CD4-positive, alpha-beta memory T cell (primary cell): ENCODE measurements at places on chromosomes 16 and 17. TPM values are rescaled to one million over a fixed set of nuclear protein-coding genes. Genes with fewer than 3 reads are reported as not detected.
A peak's percentile ranks its signal among the peaks of the same experiment; 100 is the strongest.

DNA sequence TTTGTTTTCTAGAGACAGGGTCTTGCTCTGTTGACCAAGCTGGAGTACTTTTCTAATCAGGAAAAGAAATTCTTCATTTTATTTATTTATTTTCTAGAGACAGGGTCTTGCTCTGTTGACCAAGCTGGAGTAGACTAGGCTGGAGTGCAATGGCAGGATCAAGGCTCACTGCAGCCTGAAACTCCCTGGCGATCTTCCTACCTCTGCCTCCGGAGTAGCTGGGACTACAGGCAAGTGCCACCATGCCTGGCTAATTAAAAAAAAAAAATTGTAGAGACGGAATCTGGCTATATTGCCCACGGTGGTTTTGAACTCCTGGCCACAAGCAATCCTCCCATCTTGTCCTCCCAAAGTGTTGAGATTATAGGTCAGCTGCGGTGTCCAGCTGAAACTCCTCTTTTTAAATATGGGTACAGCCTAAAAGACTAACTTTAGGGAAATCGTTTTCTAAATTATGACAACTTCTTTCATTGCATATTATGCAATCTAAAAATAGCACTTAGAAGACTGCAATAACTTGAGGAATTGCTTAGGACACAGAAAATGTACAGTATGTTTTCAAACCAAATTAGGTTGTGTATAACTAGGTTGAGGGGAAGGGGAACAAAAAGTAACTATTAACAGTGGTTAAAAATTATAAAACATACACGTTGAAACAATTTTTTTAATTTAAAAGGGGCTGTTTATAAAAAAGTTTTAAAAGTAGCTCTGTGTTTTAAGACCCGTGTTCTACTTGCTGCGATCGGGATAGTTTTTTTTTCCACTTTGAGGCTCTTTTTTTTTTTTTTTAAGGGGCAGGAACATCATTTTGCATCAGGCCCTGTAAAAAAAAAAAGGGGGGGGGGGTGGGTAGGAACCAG is 4.7 kb downstream of the PRAC1 start:
- no peak for DNase-seq

The TMEM114 gene
- total RNA-seq = not detected

DNA sequence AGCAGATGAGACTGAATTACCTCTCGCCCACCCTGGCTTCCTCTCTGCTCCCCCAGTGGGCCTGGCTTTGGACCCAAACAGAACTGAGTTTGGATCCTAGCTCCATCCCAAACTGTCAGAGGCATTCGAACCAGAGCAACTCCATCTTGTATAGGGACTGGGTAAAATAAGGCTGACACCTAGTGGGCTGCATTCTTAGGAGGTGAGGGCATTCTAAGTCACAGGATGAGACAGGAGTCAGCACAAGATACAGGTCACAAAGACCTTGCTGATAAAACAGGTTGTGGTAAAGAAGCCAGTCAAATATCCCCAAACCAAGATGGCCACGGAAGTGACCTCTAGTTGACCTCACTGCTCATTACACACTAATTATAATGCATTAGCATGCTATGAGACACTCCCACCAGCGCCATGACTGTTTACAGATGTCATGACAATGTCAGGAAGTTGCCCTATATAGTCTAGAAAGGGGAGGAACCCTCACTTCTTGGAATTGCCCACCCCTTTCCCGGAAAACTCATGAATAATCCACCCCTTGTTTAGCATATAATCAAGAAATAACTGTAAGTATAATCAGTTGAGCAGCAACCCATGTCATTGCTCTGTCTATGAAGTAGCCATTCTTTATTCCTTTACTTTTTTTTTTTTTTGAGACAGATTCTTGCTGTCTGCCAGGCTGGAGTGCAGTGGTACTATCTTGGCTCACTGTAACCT is 44.4 kb downstream of the LYRM1 start:
- peak; percentile 7 for DNase-seq

The KRTAP1-5 gene
- not detected for total RNA-seq

DNA sequence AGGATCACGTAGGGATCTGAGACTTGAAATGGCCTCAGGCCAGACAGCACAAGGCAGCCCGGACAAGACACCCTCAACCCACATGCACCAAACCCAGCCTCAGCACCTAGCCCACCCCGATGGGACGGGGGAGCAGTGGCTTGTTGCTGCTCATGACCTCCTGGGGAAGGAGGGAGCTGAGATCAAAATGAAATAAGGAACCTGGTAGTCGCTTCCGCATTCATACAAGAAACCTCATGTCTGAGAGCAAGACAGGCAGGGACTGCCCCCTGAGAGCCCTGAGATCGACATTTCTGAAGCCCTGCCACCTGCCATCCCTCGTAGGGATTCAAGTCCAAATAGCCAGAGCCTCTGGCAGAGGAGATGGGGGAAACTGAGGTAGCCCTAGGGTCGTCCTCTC is 5.7 kb upstream of the CEP131 start:
- DNase-seq = no peak

- DNase-seq = no peak
These were observed 19.9 kb upstream of the C16orf87 start for GRCh38 chr16:46850619-46851555.

- DNase-seq = no peak
These were observed 237.7 kb upstream of the ZFHX3 start for GRCh38 chr16:73285436-73286201.

GRCh38 chr17:74151551-74152315 is 51.7 kb upstream of the RPL38 start:
- DNase-seq = no peak

- no peak for DNase-seq
These were observed 15.9 kb upstream of the RFWD3 start for GRCh38 chr16:74682556-74682955.

DNA sequence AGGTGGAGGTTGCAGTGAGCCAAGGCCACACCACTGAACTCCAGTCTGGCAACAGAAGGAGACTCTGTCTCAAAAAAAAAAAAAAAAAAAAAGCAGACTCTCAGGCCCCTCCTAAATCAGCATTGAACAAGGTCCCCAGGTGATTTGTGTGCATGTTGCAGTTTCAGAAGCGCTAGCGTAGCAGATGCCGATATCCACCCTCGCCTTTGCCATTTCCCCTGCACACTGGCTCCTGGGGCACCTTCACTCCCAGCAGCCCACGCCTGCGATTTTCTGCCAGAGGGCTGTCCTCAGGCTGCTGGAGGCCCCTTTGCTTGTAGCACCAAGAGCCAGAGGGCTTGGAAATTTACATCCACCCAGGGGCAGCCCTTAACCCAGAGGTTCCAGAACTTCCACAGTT is 95.6 kb downstream of the WSCD1 start:
- DNase-seq = no peak

- no peak for DNase-seq
These were observed 5.6 kb downstream of the LLGL2 start for GRCh38 chr17:75530837-75531720.

DNA sequence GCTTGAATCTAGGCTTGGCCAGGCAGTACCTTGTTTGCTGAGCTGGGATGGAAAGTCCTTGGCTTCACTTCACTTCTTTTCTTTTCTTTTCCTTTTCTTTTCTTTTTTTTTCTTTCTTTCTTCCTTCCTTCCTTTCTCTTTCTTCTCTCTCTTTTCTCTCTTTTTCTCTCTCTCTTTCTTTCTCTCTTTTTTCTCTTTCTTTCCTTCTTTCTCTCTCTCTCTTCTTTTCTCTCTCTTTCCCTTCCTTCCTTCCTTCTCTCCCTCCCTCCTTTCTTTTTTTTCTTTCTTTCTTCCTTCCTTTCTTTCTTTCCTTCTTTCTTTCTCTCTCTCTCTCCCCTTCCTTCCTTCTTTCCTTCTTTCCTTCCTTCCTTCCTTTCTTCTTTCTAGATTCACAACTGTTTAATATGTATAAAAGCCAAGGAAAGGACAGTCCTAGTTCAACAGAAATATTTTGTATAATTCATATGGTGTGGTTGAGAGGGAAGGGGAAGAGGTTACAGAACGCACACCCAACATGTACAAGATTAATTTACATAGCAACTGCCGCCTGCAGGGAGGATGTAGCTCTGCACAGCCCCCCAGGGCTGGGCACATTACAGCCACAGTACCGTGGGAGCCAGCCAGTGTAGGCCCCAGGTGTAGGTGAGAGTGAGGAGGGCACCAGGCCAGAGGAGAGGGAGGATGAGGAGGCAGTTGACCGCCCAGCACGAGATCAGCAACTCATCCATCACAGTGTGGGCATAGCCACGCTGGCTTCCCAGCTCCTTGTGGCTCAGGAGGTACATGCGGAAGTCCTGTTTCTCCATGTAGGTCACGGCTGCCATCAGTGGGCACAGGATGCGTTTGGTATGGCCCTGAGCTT is 9.7 kb upstream of the ITGB3 start:
- DNase-seq = no peak

DNA sequence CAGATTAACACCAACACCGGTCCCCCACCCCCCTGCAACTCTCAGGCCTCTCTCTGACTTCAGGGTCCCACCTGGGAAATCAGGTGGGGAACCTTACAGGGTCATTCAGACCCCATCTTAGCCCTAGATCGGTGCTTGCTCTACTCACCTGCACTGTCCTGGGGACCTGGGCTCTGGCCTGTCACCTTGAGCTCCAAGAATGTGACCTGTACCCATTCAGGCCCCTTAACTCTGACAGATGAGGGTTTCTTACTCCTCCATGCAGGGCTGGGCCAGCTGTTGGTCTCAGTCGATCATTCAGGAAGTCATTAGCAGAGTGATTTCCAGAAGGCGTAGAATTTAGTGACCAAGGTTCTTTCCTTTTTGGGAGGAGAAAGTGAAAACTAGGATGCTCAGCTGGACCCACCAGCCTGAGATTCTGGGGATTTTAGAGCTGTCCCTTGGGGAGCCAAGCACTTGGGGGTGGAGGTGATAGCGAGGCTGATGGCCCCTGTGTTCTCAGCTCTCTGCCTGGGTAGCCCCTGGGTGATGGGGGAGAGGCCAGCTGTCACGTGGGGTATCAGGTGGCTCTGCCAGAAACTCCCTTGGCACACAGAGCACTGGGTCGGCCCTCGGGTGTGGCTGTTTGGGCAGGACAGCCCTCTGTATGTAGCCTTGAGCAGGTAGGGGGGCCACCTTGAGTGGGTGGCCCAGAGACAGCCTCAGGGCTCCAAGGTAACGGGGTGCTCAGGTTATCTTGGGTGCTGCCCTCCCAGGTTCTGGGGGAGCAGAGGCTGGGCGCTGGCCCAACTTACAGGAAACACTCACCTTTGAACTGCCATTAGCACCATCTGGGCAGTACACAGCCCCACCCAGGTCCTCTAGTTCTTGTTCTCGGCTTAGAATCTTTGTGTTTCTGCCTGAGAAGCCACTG is 724 bp downstream of the MVP start:
- peak; percentile 81 for DNase-seq

DNA sequence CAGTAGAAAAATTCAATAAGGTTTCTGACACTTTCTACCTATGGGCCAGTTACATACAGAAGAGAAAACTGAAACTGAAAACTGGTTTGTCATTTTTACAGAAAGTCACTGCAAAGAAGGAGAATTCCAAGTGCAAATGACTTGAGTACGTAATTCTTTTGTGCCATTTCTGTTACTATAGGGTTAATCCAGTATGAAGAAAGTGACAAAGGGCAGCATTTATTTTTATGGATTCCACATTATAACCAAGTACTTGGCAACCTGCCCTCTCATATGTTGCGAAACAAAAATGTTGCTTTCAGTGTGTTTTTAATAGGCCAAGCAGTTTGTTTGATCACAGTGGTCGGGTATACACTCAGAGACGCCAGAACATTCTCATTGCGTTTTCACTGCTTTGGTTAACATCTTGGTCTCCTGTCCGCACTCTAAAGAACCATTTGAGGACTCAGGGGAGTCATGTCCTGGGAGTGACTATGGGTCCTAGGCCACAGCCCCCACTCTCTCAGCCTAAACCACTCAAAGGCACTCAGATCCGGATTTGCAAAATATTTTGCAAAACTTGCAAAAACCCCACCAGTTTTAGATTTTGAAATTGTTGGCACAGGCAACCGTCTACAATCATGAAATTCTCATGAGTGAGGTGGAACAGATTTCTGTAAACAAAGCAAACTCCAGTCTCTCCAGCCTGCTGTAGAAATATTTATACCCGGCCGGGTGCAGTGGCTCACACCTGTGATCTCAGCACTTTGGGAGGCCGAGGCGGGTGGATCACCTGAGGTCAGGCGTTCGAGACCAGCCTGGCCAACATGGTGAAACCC is 15.4 kb upstream of the HELZ start:
- DNase-seq = no peak

GRCh38 chr17:33973491-33973890 is 281.6 kb upstream of the CCL2 start:
- no peak for DNase-seq

DNA sequence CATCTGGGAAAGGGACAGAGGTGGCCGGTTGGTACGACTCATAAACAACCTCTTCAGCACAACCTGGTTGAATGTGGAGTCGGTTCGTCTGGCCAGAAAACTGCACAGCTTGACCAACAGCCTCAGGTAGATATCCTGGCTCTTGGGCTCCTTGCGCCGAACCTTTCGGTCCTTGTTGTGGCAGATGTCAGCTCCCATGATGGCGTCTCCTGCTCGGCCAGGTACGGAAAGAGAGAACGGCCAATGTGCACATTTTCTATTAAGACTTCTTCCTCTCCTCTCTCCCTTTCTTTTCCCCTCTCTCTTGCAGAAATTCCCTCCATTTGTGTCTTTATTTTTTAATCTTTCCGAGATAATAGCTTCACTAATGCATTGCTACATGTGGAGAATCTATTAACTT is 41.8 kb upstream of the CNTNAP4 start:
- no peak for DNase-seq

DNA sequence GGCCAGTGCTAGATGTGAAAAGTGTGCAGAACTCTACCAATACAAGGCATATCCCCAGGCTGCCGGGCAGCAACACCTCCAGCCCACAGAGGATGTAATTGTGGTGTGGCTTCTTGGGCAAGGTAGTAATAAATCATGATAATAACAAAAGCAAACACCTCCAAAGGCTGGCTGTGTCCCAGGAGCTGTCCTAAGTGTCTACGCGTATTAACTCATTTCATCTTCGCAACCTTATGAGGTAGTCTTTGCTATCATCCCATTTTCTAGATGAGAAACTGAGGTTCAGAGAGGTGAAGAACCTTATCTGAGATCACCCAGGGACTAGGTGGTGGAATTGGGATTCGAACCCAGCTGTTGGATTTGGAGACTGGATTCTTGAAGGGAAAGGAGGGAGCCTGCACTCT is 5.3 kb downstream of the PDK2 start:
- no peak for DNase-seq

The KRT24 gene
- total RNA-seq = not detected

GRCh38 chr16:76023835-76024234 is 253.4 kb upstream of the CNTNAP4 start:
- no peak for DNase-seq

The PRR15L gene
- total RNA-seq = not detected

The P2RX1 gene
- not detected for total RNA-seq

GRCh38 chr16:10760858-10761257 is 17.2 kb downstream of the NUBP1 start:
- no peak for DNase-seq
